ENCODE measurements at places on chromosomes 3 and 15. TPM values are rescaled to one million over a fixed set of nuclear protein-coding genes. Genes with fewer than 3 reads are reported as not detected.
A peak's percentile ranks its signal among the peaks of the same experiment; 100 is the strongest.

GRCh38 chr3:31615071-31615875 lies 82.5 kb downstream of the STT3B start:
- no peak for DNase-seq

DNA sequence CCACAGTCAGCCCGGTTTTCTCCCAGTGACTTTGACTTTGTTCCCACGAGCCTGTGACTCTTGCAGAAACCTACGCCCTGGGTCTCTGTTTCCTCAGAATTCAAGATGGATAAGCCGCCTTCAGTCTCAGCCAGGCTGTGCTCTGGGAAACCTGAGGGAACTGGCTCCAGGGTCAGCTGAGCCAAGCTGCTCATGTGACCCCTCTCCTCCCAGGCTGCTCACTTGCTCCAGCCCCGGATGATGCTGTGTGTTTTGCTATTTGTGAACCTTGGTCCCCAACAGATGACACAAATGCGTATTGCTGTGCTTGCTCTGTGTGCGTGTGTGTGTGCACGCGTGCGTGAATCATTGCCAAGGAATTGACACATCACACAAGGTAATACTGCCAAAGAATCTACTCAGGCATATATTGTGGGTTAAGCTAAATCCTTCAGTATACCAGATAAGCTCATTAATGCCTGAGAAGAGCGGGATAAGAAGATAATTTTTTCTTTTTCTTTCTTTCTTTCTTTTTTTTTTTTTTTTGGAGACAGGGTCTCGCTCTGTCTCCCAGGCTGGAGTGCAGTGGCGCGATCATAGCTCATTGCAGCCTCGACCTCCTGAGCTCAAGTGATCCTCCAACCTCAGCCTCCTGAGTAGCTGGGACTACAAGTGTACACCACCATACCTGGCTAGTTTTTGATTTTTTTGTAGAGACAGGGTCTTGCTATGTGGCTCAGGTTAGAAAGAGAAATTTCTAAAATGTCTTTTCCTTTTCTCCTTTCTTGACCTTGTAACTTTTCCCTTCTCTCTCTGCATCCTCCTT lies 29.2 kb upstream of the UMPS start:
- no peak for DNase-seq

GRCh38 chr15:72473614-72474465 lies at the start of gene ARIH1:
ARIH1 (plus strand) TSS chr15:72474330; CDS start chr15:72474640, 310 bp downstream.
- DNase-seq, result peak; percentile 80

The PTH1R gene
- not detected for total RNA-seq

The PYGO1 gene
- not detected for total RNA-seq

All from GM12878 (cell line).